ENCODE measurements at places on chromosomes 4 and X.

GRCh38 chr4:36326476-36327029 is 45.1 kb downstream of the DTHD1 start:
- no peak for DNase-seq
- peaks cover 35% of the 10 kb centered on the region for H3K4me1 ChIP-seq
- H3K4me3 ChIP-seq, result no peak overlapping the region
- H3K27me3 ChIP-seq, result no peaks in the 10 kb centered on the region

DNA sequence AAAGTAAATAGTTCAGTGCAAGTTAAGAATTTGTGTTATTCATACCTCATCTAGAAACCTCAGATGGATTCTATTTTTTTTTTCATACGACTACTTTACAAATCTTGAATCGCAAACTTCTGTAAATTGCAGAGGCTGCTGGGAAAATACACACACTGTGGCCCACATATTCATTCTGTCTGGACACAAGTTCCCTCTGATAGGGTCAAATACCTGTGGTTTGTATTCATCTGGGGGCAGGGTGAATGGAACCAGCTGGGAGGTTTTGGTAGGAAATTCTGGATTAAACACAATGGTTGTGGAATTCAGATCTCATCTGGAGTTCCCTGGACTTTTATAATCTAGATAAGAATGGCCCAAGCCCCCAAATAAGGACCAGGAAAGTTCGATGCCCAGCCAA is 56.2 kb downstream of the SPATA18 start:
- H3K27me3 ChIP-seq, result no peaks in the 10 kb centered on the region
- no peaks in the 10 kb centered on the region for H3K4me1 ChIP-seq
- no peak overlapping the region for H3K4me3 ChIP-seq
- DNase-seq, result no peak

DNA sequence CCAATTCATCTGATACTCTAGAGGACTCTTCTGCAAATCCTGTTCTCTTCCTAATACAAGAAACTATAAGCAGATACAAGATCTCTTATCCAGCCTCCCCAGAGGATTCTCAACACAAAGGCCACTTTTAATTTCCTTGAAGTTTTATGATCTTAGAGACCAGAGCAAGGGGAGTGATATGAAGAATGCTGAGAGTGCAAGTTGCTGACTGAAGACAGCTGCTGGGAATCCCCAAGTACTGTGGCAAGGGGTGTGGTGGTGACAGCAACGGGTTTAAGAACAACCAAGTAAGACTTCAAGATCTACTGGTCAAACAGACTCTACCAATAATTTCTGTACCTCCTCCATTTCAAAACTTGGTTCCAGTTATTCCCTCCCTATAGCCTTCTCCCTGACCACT is 7.0 kb downstream of the AMMECR1 start:
- H3K4me1 ChIP-seq, result peaks cover 26% of the 10 kb centered on the region
- no peaks in the 10 kb centered on the region for H3K36me3 ChIP-seq
- no peak overlapping the region for H3K4me3 ChIP-seq
- no peaks in the 10 kb centered on the region for H3K27me3 ChIP-seq

- H3K4me3 ChIP-seq, result no peak overlapping the region
- no peaks in the 10 kb centered on the region for H3K36me3 ChIP-seq
- H3K4me1 ChIP-seq, result no peaks in the 10 kb centered on the region
- no peak for DNase-seq
- H3K27ac ChIP-seq, result no peak overlapping the region
These were observed 777 bp upstream of the WDFY3 start for GRCh38 chr4:84967243-84967690.

GRCh38 chrX:19343535-19344408 is at the start of gene PDHA1:
TSS of gene PDHA1 (plus strand) at chrX:19343927. CDS start at chrX:19344038, 111 bp downstream.
- no peaks in the 10 kb centered on the region for H3K27me3 ChIP-seq
- peak; percentile 91 for DNase-seq
- H3K27ac ChIP-seq, result peak within 1 kb of the TSS; percentile 86

DNA sequence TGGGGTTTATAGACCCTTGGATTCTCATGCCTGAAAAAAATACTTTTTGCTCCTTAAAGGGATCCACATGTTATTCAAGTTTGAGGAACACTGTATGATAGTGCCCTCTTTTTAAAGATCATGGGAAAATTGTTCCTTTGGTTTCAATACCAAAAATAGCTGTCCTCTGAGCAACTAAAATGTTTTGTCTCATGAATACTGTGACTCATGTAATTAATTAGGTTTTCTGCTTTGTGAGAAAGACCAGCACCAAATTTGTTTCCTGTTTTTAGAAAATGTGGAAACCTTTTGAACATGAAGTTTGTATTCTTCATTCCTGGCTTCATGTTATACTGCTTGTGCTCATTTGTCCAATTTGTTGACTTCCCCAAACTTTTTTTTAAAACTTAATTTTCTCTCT is 127.6 kb upstream of the SH3RF1 start:
- no peak for DNase-seq
- H3K36me3 ChIP-seq, result no peaks in the 10 kb centered on the region
- H3K27me3 ChIP-seq, result no peaks in the 10 kb centered on the region
- no peaks in the 10 kb centered on the region for H3K4me1 ChIP-seq

DNA sequence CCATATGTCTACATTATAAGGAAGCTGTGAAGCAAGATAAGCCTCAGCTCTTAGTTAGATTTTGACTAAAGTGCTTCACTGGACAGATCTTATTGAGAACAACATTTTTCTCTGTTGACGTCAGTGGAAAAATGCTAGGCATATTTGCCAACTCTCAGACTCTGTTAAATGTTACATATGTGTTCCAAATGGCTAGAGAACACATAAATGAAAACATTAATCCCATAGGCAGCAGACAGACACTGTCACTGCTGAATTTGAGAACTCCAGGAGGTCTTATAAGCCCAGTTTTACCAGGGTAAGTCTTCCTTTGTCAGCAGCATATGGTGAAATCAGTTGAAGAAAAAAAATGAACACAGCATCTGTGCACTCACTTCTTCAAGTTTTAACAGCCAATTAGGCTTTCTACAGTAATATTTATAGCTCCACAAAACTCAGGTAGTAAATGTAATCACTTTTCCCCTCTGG is 186.9 kb downstream of the CAMK2D start:
- H3K36me3 ChIP-seq, result no peaks in the 10 kb centered on the region
- H3K4me1 ChIP-seq, result peaks cover 29% of the 10 kb centered on the region
- DNase-seq, result no peak
- no peak overlapping the region for H3K27ac ChIP-seq
- no peak overlapping the region for H3K4me3 ChIP-seq

DNA sequence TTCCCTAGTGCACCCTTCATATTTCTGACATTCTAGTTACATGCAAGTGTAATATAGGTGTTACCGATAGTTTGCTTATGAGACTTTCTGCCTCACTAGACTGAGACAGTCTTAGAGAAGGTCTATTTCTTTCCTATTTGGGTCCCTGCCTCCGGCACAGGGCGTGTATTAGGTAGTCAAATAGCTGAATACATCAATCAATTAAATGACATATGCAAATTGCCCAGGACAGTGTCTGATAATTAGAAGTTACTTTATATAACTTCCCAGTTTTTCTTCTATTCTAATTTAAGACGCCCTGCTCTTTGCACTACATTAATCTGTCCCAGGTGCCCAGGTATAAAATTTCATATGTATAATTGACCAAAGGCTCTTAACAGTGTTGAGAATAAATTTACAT is 264.2 kb downstream of the RAB28 start:
- no peaks in the 10 kb centered on the region for H3K36me3 ChIP-seq
- no peaks in the 10 kb centered on the region for H3K27me3 ChIP-seq

DNA sequence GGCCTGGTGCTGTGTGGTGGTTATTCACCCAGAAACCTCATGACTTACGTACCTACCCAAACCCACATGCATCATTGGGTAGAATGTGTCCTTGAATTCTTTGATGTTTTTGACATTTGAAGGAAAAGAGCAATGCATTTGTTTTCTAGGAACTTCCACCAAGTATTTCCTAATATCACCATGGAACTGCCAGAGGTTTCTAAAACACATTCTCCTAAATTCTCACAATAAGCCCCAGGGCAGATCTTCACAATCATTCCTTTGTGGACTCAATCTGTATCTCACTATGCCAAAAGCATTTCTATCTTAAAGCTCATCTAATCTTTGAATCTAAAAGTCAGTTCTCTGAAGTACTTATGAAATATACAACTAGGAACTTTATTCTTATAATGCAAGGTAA is 8.3 kb upstream of the ODAM start:
- no peaks in the 10 kb centered on the region for H3K36me3 ChIP-seq
- no peak for DNase-seq
- H3K4me1 ChIP-seq, result no peaks in the 10 kb centered on the region

DNA sequence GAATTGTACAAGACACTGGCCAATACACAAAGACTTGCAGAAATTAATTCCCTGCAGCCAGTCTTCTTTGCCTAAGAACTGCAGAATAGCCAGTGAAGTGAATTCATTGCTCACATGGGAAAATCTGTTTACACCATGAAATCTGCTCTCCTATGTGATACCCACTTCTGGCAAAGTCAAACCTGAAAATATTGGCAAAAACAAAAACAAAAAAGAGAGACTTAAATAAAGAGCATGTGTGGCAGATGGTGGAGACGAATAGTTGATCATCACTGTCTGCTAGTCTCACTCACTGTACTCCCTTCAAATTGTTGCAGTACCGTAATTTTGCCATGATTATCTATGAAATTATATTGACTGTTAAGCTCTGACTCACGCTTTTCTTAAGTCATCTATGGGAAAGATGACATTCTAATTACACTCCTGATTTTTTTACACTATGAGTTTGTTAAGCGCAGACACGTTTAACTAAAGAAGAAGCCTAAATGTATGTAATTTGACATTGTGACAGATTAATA is 406.8 kb downstream of the PCDH7 start:
- H3K4me1 ChIP-seq, result no peaks in the 10 kb centered on the region
- no peak for DNase-seq
- H3K4me3 ChIP-seq, result no peak overlapping the region
- no peak overlapping the region for H3K27ac ChIP-seq
- no peaks in the 10 kb centered on the region for H3K36me3 ChIP-seq
- no peaks in the 10 kb centered on the region for H3K27me3 ChIP-seq

GRCh38 chrX:154135458-154136229 is 8.4 kb upstream of the OPN1LW start:
- DNase-seq, result peak; percentile 41
- H3K36me3 ChIP-seq, result no peaks in the 10 kb centered on the region
- no peaks in the 10 kb centered on the region for H3K27me3 ChIP-seq

DNA sequence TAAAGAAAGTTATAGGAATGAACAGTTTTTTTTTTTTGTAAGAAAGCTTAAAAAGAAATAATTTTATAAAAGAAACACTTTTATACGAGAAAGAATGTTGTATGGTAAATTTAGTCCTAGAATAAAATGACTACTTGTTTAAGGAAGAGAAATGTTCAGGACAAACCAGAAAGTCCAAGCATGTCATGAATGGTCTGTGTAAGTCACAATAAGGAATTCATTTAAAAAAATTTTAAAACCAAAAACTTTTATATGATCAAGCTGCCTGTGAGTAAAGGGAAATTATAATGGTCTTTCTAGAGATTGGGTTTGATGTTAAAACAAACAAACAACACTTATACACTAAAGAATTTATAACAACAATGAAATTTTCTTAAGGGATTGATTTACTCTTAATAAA is 858.9 kb upstream of the PCDH7 start:
- no peaks in the 10 kb centered on the region for H3K36me3 ChIP-seq
- no peak overlapping the region for H3K4me3 ChIP-seq
- no peaks in the 10 kb centered on the region for H3K4me1 ChIP-seq
- no peaks in the 10 kb centered on the region for H3K27me3 ChIP-seq
- H3K27ac ChIP-seq, result no peak overlapping the region
- DNase-seq, result no peak

- no peaks in the 10 kb centered on the region for H3K36me3 ChIP-seq
- H3K27me3 ChIP-seq, result no peaks in the 10 kb centered on the region
- H3K4me3 ChIP-seq, result no peak overlapping the region
- H3K27ac ChIP-seq, result no peak overlapping the region
- H3K4me1 ChIP-seq, result no peaks in the 10 kb centered on the region
These were observed 79.2 kb downstream of the EFNB1 start for GRCh38 chrX:68908071-68908470.

- DNase-seq, result no peak
- H3K27ac ChIP-seq, result no peak overlapping the region
- H3K36me3 ChIP-seq, result no peaks in the 10 kb centered on the region
- no peaks in the 10 kb centered on the region for H3K27me3 ChIP-seq
- no peaks in the 10 kb centered on the region for H3K4me1 ChIP-seq
- no peak overlapping the region for H3K4me3 ChIP-seq
These were observed 355.7 kb upstream of the NOCT start for GRCh38 chr4:138659812-138660316.

DNA sequence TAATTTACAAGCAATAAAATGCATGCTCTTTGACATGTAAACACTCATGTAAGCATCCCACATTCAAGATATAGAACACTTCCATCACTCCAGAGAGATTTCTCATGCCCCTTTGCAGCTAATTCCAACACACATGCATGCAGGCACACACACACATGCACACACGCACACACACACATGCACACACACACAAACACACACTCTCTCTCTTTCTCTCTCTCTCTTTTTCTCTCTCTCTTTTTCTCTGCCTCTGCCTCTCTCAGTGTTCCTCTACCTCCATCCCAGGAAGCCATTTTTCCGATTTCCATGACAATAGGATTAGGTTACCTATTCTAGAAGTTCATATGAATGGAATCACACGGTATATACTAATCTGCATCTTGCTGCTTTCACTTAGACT is 11.9 kb upstream of the SOD3 start:
- no peaks in the 10 kb centered on the region for H3K36me3 ChIP-seq
- no peak for DNase-seq
- H3K4me1 ChIP-seq, result no peaks in the 10 kb centered on the region
- no peak overlapping the region for H3K4me3 ChIP-seq
- H3K27me3 ChIP-seq, result no peaks in the 10 kb centered on the region
- H3K27ac ChIP-seq, result no peak overlapping the region

DNA sequence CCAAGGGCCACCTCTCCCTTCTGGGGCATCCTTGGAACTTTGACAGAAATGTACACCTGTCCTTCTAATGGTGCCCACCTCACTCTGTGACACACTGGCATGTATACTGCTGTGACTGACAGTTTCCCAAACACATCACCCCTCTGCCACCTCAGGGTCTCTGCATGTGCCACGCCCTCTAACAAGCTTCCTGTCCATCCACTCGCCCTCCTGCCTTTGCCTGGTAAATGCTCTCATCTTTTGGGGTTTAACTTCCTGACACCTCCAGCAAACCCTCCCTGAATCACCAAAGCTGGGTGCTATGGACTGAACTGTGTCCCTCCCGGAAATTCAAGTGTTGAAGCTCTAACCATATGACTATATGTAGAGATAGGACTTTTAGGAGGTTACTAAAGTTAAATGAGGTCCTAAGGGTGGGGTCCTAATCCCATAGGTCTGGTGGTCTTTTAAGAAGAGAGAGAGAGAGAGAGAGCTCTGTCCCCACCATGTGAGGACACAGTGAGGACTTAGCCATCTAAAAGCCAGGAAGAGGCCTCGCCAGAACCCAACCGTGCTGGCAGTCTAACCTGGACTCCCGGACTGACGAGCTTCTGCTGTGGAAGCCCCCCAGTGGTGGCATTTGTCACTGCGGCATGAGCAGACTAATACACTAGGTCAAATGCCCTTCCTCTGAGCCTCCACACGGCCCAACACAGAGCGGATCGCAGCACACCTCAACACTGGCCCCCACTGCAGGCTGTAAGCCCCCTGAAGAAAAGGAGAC is 95.6 kb downstream of the AFAP1 start:
- H3K4me3 ChIP-seq, result no peak overlapping the region
- peaks cover 10% of the 10 kb centered on the region for H3K36me3 ChIP-seq
- no peak overlapping the region for H3K27ac ChIP-seq
- DNase-seq, result peak; percentile 78
